ENCODE measurements at places on chromosomes 4 and X.

DNA sequence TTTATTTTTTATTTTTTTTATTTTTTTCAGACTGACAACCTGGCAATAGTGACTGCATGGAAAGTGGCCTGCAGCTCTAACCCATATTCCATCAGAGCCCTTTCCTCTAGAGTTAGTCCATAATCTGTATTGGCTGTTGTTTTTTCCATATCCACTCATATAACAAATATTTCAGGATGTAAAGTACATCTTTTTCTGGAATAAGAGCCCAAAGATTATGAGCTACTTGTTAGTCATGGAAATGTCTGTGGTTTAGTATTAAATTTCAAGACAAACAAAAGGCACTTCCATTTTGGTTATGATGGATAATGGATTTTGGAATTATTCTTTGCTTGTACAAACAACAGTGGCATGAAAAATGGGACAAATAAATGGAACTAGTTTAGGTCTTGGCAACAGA, 296.0 kb upstream of the HS3ST1 start:
- no peak for DNase-seq

GRCh38 chrX:24718771-24719170, 25.1 kb downstream of the POLA1 start:
- DNase-seq = no peak

GRCh38 chr4:3284734-3285557, 7.9 kb upstream of the RGS12 start:
- DNase-seq = no peak

DNA sequence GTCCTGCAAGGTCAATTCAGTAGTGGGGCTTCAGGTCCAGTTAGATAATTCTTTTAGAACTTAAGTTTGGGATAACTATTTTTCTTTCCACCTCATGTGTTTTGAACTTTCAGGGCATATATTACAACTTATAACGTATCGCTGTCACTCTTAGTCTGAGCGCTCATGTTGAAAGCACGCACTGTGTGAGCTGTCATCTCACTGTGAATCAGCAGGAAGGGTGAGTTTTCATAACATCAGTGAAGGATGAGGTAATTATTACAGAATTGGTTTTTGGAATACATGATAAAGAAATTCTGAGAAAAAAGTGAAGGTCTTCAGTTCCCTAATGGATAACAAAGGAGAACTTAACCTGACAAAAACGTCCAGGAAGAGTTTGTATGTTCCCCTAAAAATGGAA, 45.1 kb upstream of the SLC4A4 start:
- DNase-seq = peak; percentile 52

DNA sequence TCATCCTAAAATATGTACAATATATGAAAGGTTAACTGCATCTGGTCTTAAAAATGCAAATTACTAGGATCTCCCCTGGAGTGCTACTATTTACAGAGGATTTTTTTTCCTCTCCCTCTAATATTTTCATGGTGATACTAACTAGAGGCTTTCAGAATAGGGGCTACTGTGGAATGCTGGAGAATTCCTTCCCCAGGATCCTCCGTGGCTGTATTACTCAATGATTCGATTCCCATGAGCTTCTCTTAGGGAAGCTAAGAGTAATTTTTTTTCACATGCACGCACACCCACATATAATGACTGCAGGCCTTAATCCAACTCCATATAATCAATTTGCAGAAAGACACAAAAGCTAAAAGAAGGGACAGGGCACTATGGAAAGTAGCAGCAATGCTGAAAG, 184.7 kb downstream of the ARHGAP6 start:
- no peak for DNase-seq

GRCh38 chr4:26993967-26994366, 133.3 kb downstream of the STIM2 start:
- no peak for DNase-seq

DNA sequence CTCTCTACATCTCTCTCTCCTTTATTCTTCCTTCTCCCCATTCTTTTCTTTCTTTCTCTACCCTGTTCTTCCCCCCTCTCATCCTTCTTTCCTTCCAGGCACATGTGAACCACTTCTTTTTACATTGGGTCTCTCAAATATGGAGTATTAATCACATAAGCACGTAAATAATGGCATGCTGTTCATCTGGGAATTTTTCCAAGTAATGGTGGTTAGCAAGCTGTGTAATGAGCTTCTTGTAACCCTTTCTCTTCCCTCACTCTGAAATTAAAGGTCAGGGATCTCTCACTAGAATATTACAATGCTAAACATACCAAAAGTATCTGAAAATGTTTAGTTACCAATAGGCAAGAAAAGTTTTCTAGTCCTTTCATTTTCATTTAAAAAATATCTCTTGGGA, 239.9 kb upstream of the TEX13A start:
- peak; percentile 34 for DNase-seq

- peak; percentile 43 for DNase-seq
Observed at GRCh38 chrX:56813318-56813837, 84.3 kb downstream of the NBDY start.

DNA sequence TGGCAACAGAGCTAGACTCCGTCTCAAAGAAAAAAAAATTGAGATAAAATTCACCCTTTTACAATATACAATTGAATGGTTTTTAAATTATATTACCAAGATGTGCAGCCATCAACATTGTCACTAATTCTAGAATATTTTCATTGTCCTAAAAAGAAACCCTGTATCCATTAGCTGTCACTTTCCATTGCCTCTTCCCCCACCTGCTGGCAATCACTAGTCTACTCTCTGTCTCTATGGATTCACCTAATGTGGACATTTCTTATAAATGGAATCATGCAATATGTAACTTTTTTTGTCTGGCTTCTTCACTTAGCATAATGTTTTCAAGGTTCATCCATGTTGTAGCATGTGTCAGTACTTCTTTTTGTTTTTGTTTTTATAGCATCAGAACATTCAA, 20.8 kb downstream of the ABHD18 start:
- no peak for DNase-seq

DNA sequence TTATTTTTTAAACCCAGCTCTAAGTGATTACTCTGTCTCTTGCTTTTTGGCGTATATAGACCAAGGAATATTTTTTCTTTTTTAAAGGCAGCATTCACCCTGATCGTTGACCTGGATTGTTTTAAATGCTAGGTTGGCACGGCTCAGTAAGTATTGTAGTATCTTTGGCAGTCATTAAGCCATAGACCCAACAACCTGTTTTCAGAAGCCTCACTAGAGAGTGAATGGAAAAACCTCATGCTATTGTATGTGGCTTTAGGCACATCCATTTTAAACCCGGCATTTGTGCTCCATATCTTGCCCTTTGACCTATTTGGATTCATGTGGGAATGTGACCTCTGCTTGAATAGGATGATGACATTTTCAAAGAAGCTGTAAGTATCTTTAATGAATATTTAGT, 183.9 kb downstream of the SNCA start:
- no peak for DNase-seq

GRCh38 chr4:174663216-174663615, 140.9 kb upstream of the HPGD start:
- DNase-seq = peak; percentile 56

- DNase-seq = no peak
Observed at GRCh38 chr4:40196272-40196671, 559 bp upstream of the RHOH start.

GRCh38 chrX:153573984-153574383, 25.0 kb downstream of the CCNQ start:
- DNase-seq = no peak

DNA sequence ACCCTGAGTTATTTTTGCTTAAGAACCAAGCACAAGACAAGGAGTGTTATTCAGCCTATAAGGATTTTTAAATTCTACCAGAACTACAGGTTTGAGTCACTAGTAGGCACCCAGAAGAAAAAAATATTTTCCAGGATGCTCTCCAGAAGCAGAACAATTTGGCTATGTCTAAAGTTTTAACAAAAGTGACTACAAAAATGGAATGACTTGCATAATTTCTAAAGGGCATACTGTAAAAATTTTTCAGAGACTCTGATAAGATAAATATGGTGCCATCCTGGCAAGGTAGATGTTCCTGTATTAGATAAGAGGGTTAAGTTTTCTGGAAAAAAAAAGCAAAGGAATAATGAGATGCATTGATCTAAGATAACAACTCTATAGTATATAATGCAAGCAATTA, 68.6 kb upstream of the FAM9A start:
- no peak for DNase-seq

DNA sequence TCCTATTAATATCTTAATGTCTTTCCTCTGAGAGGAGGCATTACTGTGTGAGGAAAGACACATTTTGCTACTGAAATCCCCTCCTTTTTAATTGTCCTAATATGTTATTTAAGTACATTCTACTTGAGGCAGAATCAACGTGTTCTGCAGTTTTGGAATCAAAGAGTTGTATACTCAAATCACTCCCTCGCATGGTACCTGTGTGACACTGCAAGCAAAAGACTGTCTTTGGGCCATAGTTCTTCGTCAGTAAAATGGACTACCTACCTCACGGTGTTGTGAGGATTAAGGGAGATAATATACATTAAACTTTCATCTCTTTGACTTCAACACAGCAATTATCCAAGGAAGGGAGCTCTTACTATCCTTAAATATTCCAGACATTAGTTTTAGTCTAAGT, 61.5 kb downstream of the TIGD2 start:
- no peak for DNase-seq

GRCh38 chr4:146182443-146182842, 6.9 kb downstream of the LSM6 start:
- no peak for DNase-seq

DNA sequence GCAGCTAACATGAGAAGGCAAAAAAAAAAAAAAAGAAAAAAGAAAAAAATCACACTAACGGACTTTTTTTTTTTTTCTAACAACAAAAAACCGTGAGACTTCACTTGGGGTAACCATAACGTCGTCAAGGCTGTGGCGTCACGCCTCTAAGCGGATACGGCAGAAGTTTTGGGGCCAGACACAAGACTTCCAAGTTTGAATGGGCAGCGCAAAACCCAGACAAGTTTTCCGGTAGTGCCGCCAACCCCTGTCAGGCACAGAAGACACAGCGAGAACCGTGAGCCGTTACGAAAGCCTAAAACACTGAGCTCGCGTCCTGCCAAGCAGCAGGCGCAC, 556 bp upstream of the SMARCA5 start:
- no peak for DNase-seq

DNA sequence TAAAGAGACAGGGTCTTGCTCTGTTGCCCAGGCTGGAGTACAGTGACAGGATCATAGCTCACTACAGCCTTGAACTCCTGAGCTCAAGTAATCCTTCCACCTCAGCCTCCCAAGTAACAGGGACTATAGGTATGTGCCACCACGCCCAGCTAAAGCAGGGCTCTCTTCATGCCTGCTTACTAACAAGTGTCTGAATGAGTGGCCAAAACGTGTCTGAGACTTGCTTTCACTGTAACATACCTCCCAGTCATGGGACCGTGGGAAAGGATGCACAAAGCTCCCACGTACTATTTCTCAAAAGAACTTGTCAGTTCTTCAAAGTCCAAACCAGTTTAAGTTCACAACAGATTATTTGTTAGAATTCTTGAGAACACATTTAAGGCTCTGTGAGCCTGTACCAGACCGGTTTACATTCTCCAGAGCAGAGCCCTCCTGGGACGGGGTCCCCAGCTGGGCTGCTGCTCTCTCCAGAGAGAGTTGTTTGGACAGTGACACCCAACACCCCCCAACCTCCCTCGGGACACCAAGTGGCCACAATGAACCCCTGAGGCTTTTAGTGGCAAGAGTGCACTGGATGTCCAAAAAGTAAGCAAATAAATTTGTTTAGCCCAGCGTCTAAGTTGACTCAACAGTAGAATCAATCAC, 24.1 kb downstream of the SH3KBP1 start:
- no peak for DNase-seq

DNA sequence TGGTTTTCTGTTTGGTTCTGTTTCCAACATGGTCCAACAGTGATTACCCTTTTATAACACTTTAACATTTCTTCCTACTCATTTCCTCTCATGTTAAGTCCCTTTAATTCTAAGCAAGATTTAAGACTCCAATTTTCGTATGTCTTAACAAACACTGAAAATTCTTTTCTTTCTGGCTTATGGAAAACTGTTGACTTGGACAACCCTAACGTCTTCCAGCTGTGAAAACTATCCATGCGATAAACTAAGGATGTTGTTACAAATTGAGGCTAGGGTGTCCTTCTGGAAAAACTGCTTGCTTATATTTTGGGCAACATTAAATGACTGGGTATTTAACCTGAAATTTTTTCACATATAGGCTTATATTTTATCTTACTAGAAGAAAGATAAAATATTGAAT, 33.9 kb upstream of the RTL3 start:
- no peak for DNase-seq

DNA sequence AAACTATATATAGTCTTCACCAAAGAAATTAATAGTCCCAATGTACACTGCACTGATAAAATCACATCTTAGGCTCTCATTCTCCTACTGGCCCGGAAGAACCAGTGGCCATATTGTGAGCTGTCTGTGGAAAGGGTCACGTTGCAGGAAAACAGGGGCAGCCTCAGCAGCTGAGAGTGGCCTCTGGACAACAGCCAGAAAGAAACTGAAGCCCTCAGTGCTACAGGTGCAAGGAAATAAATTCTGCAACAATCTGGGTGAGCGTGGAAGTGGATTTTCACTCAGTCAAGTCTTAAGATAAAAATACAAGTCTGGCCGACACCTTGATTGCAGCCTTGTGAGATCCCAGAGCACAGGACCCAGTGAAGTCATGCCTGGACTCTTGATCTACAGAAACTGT, 3.2 kb upstream of the SLC25A14 start:
- DNase-seq = no peak

DNA sequence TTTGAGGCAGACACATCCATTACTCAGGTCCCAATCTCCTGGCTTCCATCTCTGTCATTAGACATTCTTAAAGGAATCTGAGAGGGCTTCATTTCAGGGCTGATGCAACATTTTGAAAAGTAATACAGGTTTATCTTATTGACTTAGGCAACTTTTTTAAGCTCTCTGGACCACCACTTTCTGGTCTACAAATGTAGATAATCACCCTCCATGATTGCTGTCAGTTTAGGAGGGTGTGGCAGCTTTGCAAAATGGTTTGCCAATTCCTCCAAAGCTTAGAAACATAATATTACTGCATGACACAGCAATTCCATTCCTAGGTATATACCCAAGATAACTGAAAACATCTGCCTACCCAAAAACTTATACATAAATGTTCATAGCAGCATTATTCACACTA, 77.6 kb downstream of the ARHGAP6 start:
- DNase-seq = no peak

GRCh38 chr4:26751004-26751403, 109.6 kb upstream of the STIM2 start:
- DNase-seq = no peak

GRCh38 chr4:18318682-18319388, 297.3 kb upstream of the LCORL start:
- no peak for DNase-seq

- no peak for DNase-seq
Observed at GRCh38 chr4:26959654-26960047, 99.0 kb downstream of the STIM2 start.

- DNase-seq = no peak
Observed at GRCh38 chrX:105098201-105098600, 122.3 kb downstream of the TEX13A start.

GRCh38 chr4:67131224-67131623, 414.1 kb downstream of the CENPC start:
- no peak for DNase-seq

GRCh38 chr4:79922011-79922410, 151.0 kb downstream of the ANTXR2 start:
- DNase-seq = no peak

GRCh38 chrX:136250191-136251040, 784 bp downstream of the MAP7D3 start:
- DNase-seq = no peak

Data from HS-5 (cell line).